ENCODE measurements at places on chromosomes 1 and 21.
A peak's percentile ranks its signal among the peaks of the same experiment; 100 is the strongest.

DNA sequence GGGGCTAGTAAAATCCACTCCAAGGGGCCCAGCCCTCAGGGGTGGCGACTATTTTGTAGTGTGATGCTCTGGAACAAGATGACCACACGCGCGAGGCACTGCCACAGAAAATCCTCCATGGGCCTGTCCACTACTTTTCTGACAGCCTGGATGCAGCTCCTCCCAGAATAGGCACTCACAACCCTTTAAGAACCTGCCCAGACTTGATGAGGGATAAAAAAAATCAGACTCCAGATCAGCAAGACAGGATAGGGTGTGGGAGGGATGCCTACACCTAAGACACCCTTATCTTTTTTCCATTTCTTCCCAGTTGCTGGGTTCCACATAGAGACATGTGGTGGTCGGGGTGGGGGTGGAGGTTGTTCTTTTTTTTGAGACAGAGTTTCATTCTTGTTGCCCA, 33.5 kb downstream of the PCAT6 start:
- DNase-seq = no peak

DNA sequence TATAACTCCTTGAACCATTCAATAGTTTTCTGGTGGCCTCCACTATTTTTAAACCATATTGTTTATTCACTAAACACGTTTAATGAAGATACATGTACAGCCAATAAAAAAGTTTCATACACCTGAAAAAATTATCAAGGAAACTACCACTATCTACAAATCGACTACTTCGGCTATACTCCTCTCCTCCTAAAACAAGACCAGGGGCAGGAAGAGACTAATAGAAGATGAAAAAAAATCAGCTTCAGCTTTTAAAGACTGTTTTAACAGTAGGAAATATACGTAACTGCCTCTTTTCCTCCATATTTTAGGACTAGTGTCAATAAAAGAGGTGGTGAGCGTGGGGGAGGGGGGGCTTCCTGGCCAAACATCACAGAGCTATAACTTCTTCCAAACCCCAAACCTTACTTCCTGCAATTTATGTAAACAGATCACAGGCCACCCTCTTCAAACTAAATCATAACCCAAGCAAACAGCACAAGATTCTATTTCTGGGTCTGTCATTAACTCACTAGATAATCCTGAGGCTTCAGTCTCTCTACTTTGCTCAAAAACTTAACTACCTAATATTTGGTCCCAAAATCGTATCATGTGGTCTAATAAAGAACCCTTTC, 15.1 kb downstream of the FOXJ3 start:
- no peak for DNase-seq

GRCh38 chr1:170680428-170680827, 16.5 kb downstream of the PRRX1 start:
- DNase-seq = no peak

- DNase-seq = no peak
Observed at GRCh38 chr1:203057911-203058675, 27.7 kb downstream of the MYOG start.

DNA sequence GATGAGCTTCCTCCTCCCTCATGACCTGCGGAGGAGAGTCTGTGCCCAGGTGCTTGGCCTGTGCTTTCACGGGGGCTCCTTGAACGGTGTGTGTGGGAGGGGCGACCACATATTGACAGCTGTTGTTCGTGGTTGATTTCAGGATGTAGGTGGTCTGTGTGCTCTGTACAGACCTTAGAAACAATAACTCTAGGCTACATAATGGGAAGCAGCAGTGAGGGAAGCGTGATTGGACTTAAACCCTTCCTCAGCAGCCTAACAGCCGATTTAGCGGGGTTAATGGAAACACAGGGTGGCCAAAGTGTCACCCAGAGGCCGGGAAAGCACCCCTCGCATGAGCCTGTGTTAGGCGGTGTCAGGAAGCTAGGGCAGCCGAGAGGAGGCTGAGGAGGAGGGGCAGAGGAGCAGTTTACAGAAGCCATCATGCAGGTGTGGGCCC, 56.0 kb downstream of the TBCE start:
- peak; percentile 73 for DNase-seq

DNA sequence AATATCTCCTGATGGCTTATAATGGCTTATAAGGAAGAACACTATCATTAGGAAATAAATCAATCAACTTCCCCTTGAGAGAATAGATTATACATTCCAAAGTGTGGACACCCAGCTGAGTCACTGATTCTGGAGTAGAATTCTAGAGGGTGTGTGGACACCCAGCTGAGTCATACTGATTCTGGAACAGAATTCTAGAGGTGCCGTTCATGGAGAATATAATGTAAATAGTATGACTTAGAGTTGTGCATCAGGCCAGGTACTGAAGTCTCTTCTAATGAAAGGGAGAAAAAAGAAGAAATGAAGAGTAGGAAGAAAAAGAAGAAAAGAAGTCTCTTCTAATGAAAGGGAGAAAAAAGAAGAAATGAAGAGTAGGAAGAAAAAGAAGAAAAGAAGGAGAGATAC, 2.4 kb upstream of the USP33 start:
- DNase-seq = no peak

- DNase-seq = peak; percentile 47
Observed at GRCh38 chr1:150622303-150622975, 7.0 kb downstream of the ENSA start.

DNA sequence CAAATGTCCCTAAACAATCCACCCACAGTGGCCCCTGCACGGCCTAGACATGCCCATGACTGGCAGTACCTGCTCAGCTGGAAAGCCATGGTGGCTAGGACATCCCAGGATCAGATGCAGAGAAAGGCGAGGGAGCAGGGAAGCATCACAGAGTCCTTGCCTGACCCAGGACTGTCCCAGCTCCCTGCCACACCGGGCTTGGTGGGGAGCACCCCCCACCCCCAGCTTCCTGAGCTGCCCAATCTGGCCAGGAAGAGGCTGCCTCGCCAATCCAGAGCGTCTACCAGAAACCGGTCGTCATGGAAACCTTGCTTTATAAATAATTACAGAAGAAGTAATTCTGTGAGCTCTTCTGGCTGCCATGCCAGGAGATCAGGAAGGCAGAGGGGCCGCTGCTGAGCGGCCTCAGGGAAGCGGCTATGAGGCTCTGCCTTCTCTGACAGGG, 34.8 kb downstream of the ACOT7 start:
- DNase-seq = peak; percentile 68

DNA sequence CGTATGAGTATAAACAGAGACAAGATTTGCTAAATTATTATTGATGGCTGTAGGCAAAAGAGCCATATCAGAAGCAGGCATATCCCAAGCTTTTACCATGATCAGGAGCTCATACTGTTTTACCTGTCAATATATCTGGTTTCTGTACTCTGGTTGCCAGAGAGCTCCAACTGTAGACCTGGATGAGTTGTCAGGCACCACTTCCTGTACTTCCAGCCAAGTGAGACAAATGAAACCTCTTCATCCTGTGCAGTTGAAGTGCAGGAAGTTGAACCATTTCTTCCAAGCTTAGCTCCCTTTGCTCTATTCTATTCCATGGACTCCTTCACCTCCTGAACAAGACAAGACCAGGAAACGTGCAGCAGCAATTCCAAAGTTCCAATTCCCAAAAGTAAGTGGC, 115.6 kb downstream of the ZNF281 start:
- DNase-seq = no peak

GRCh38 chr1:234769986-234770795, 160.2 kb upstream of the IRF2BP2 start:
- no peak for DNase-seq

DNA sequence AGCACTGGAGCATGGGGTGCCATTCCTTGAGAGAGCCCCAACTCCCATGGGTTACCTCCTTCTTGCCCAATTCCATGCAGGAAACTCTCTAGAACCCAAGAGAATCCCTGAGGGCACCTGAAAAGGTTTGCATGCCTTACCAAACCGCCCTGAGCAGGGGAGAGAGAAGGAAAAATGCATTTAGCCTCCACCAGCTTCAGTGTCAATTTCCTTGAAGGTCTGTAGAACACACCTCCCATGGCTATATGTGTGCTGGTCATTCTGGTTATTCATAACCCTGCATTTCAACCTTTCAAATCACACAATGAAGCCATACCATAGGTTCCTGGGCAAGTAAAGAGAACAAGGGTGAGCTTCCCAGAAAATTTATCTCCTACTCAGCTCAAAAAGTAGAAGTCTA, 39.6 kb downstream of the HSD3B1 start:
- no peak for DNase-seq

DNA sequence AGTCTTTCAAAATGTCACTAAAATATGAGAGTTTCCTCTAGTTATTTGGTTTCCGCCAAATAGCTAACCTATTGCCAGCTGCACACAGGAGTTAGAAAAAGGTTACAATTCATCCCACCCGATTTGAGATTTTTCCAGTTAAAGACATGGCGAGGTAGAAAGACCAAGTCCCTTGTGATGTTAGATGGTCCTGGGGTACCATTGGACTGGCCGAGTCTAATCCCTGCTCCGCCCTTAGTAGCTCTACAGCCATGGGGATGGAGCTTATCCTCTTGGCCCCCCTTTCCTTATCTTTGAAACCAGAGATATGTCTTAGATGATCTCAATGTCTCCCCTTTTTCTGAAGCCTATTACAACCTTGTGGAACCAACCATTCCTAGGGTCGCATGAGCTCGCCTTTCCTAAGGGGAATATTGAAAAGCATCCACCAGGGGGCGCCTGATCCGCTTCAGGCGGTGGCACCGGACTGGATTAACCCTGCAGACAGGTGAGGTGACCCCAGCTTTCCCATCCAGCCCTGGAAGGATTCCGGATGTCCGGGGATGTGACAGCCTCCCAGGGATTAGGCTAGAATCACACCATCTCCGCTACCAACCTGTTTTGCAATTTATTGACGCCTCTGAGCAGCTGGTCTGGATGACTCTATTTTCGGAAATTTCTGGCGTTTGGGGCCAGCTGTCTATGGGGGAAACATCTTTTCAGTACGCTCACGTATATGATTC, 68.3 kb upstream of the SIM2 start:
- peak; percentile 77 for DNase-seq

- no peak for DNase-seq
Observed at GRCh38 chr21:45277101-45278045, 10.3 kb downstream of the POFUT2 start.

DNA sequence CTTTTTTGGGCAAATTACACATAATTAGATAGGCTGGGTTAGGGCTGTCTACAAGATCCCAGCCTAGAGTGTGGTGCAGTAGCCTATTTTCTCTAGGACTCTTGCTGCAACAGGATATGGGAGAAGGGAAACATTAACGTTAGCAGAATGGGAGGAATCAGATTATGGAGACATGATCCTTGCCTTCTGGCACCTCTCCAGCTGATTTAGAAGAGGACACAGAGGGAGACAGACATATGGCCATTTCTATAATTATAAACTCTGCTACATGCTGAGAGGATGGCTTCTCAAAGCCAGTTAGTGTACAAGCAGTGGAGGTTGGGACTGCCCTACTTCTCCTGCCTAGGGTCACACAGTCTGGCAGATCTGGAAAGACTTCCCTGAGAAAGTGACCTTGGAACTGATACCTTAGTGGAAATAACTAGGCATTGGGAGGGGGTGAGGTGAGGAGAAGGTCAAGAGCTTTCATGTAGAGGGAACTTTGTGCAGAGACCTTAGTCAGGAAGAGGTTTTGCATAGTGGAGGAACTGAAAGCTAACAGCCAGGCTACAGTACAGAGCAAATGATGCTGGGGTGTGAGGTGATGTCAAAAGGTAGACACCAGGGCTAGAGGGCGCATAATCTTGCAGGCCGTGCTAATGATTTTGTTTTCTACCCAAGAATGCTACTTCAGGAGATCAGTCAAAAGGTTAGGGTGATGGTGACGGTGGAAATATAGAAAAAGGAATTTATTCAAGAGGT, 1.2 kb upstream of the CD1D start:
- peak; percentile 78 for DNase-seq

DNA sequence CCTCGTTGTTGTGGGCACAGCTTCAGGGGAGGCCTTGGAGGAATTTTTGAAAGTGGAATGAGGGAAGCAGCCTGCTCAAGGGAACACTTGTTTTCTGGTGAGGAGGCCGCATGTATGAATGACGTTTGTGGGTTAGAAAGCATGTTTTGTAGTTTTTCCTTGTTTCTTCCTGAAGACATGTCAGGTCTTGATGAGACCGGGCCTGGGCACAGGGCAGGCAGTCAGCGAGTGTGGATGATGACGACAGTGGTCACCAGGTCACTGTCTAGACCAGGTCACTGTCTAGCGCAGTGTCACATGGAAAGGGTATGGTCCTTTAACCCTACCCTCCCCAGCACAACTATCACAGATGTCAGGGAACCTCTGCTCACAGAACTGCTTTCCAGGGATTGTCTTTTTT, 7.3 kb downstream of the PSEN2 start:
- DNase-seq = no peak

DNA sequence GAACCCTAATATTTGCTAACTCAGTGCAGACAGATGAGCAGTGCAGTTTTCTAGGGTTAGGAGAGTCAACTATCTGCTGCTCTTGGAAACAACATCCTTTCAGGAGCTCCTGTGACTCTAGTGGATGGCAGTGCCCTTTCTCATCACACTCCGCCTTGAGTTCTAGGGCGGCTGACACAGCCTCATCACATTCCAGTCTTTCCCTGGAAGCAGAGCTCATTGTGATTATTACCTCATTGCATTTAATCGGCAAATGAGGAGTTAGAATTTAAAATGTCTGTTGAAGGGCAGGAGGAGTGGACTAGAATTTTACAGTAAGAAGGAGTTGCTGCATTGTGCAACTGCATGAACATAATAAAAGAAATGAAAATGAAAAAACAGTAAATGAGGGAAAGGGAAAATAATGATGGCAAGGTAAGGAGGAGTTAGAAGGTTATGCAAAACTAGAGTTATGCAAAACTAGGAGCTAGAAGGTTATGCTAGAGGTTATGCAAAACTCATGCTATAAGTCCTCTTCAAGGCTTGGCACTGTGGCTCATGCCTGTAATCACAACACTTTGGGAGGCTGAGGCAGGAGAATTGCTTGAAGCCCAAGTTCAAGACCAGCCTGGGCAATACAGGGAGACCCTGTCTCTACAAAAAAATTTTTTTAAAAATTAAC, 6.9 kb upstream of the PTGFRN start:
- no peak for DNase-seq

- DNase-seq = no peak
Observed at GRCh38 chr1:25577134-25577920, 33.9 kb downstream of the LDLRAP1 start.

DNA sequence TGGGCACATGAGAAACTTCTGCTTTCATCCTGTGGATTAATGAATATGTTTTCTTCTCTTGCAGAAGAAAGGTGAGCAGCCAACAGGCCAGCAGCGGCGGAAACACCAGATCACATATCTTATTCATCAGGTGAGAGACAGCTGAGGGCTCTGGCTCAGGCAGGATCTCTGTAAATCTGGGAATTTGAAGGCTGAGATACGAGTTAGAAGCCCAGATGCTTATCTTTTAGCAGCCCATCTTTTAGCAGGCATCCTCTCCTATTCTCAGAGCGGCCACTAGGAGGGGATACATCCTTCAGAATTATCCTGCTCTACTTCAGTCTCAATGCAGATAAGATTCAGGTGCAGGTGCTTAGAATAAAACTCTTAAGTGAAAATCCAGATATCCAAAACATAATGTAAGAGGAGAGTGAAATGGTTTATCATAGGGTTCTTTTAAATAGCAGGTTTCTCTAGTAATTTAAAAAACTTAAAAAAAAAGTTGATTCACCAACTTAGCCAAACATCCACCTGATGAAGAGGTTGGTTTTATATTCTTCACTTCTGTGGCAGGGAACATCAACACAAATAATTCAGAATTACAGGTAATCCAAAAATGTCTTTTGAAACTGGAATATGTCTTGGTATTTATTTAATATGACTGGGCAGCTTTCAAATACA, 19.3 kb downstream of the SH2D2A start:
- peak; percentile 65 for DNase-seq

All from GM13976 (cell line).